T-helper 9 cell (primary cell): ENCODE measurements at places on chromosomes 4 and X.
A peak's percentile ranks its signal among the peaks of the same experiment; 100 is the strongest.

- DNase-seq: no peak
Observed at GRCh38 chr4:123617791-123618190, 221.2 kb downstream of the SPRY1 start.

- no peak for DNase-seq
Observed at GRCh38 chrX:63128509-63128908, 222.6 kb downstream of the SPIN4 start.

DNA sequence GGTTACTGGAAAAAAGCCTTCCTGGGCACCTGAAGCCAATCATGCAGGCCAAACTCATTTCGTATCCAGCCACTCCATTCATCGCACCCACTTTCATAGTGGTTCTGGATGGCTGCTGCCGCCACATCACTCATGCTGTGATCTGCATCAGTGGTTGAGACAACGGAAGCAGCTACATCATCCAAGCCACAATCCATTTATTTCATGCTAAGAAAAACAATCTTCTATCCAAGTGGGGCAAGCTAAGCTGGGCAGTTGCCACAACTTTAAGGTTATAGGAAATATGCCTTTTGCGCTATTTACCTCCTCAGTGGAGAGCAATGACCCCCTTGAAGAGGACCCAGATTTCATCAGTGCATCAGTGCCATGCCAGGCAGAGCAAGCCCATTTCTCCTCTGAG is 124.6 kb downstream of the GRIA3 start:
- DNase-seq: no peak

DNA sequence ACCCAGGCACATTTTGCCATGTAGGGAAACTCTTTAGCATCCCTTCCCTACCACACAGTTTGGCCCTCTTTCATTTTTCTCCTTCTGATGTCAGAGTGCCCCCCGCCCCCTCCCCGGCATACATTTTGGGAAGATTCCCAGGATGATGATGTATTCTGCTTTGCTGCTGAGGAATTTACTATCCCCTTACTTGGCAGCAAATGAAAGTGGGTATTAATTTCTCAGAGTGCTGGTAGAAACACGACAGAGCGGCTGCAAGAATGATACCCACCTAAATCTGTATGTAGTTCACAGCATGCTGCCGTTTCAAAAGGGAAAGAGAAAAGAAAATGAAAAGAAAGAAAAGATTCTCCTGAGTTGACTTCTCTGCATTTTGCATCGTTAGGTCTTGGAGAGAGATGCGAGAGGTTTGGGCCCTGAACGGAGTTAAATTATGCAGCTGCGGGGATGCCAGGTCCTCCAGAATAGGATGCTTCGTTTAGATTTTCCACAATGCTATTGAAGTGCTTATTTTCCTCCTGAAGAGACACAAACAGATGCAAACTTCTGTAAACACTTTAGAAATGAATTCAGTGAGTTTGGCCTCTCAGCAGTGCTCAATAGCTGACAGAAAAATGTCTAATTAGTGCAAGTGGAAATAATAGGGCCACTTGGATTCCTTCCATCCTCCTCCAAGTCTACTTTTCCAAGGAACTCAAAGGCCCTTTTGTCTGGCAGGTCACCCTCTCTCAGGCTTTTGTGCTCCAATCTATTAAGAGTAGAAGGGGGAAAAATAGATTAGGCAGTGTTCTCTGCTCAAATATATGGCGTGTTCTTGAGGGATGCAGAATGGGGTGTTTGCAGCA is 106.2 kb downstream of the ALPK1 start:
- DNase-seq: no peak

DNA sequence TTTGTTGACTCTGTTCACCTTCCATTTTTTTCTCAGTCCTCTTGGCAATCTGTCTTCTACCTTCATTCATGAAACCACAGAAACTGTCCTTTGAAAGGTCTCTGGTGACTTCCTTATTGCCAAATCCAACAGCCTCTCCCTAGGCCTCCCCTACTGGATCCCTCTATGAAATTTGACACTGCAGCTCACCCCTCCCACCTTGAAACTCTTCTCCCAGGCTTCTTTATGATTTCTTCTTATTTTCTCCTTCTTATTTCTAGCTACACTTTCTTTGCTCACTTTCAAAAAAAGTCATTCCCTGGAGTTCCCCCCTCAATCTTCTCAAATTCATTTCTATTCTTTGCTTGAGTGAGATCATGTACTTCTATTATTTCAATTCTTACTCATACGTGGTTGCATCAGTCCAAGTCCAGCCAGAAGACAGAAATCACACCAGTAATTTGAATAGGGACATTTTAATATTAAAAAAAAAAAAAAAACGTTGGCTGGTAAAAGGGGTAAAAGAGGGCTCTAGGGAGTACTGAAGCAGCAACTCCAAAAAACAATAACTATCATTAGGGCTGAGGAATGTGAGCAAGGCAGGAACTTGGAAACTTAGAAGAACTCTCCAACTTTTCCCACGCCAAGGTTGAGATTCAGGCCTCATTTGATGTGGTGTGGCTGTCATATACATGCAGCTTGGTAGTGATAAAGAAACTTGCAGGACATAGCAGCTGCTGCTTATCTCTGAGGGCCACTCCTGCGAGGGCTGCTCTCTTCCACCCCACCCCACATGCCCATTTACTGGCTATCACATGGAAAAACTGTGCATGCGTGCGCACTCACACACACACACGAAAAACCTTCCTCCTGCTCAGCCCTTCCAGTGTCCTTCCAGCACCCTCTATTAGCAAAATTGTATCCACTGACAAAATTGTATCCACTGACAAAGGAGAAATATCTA is 169.8 kb upstream of the GALNT7 start:
- DNase-seq: no peak

GRCh38 chrX:16528620-16529019 is 121.3 kb upstream of the S100G start:
- peak; percentile 10 for DNase-seq

GRCh38 chr4:64935469-64936001 is 526.3 kb upstream of the TECRL start:
- no peak for DNase-seq

GRCh38 chr4:62252728-62253127 is 1052.6 kb downstream of the ADGRL3 start:
- no peak for DNase-seq

DNA sequence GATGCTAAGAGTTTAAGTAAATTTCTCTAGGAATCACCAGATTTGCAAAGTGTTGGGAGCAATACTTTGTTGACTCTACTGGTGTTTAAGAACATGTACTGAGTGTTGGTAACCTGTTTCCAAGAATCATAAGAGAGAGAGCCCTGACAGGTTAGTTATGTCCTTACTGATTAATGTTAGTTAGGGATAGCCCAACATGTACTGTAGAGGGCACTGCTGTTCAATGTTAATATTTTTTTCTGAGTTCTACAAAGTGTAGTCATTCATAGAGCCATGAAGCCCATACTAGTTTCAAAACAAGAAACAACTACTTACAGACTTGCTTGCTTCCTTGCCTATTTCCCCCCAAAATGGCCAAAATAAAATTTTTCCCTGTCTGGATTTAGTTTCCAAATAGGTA is 11.9 kb downstream of the TMPRSS11D start:
- no peak for DNase-seq

DNA sequence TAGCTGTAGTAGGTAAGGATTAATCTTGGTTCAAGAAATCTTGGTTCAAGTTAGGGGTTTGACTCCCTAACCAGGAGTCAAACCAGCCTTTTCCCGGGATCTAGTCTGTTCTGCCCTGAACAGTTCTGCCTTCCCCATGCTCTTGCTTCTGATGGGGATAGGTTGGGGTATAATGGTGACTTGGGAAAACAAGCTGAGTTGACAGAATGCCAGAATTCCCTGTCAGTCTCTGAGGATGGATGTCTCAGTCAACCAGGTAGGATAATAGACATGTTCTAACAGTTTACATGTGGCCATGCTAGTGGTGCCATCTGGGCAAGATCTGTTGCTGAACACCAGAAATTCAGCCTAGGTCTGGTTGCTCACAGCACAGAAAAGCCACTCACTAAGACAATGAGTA is 51.4 kb downstream of the RAB40AL start:
- no peak for DNase-seq

DNA sequence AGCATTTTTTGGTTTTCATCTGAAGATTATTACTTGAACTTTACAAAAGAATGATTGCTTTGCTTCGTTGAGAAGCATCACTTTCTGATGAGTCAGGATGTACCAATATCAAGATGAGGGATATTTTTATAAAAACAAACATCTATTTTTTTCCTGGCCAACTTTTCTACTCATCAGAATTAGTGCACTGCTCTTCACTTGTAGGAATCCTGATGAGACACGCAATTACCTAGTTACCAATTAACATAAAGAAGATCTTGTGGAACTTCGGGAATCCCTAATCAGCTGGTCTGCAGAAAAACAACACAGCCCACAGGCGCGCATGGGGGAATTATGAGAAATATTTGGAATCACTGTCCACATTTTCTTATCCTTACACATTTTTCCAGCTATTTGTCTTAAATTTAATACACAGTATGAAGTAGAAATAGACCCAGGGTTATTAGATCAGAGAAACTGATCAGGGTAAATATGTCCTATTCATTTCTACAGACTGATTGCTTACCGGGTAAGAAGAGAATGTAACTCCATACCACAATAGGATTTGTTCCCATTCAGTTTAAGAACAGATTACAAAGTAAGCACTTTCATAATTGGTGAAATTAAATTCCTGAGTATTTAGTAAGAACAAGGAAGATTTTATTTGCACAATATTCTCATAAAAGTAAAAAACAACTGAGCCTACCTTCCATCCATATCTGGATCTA is 50.9 kb downstream of the MFAP3L start:
- no peak for DNase-seq

DNA sequence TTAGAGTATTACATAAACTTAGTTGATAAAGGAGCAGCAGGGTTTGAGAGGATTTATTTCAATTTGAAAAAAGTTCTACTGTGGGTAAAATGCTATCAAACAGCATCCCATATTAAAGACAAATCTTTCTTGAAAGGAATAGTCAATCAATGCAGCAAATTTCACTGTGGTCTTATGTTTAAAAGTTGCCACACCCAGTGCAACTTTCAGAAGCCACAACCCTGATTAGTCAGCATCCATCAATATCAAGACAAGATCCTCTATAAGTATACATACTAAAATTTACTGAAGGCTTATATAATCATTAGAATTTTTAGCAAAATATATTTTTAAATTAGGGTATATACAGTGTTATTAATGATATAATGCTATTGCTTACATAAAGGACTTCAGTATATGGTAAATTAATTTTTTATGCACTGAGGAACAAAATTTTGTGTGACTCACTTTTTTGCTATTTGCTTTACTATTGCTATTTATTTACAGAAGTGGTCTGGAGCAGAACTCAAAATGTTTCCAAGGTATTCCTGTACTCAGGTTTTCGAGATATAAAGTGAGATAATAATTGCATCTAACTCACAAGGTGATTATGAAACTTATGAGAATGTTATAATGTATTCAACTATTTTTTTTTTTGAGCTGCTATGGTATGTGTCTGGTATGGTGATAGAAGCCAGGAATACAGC is 1127.6 kb downstream of the ADGRL3 start:
- DNase-seq: no peak

GRCh38 chr4:6546681-6547447 is 28.1 kb upstream of the MAN2B2 start:
- peak; percentile 14 for DNase-seq

- no peak for DNase-seq
Observed at GRCh38 chr4:176833400-176834175, 40.9 kb upstream of the VEGFC start.

DNA sequence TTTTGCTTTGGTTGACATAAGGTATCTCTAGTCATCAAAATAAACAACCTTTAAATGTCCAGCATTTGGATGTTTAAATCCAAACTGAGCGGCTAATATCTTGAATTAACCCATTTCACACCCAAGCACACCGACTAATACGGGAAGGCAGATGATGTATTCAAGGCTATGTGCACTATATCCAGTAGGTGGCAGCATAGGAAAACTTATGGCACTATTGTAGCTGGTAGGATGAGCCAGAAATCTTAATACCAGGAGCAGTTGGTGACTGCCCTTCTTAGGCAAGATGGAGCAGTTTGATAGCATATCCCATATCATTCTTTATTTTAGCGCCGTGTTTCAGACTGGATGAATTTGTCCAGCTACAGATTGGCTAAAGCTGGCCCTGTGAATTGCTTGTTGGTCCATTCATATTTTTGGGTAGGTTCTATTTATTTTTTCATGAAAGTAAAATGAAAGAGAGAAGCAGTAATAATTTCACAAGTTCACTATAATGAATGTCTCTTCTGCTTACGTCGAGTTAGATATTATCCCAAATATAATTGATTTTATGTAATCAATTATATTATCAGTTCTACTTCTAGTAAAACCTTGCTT is 24.4 kb downstream of the UCHL1 start:
- DNase-seq: no peak

GRCh38 chr4:158810487-158811215 is 41.8 kb downstream of the FNIP2 start:
- DNase-seq: no peak

DNA sequence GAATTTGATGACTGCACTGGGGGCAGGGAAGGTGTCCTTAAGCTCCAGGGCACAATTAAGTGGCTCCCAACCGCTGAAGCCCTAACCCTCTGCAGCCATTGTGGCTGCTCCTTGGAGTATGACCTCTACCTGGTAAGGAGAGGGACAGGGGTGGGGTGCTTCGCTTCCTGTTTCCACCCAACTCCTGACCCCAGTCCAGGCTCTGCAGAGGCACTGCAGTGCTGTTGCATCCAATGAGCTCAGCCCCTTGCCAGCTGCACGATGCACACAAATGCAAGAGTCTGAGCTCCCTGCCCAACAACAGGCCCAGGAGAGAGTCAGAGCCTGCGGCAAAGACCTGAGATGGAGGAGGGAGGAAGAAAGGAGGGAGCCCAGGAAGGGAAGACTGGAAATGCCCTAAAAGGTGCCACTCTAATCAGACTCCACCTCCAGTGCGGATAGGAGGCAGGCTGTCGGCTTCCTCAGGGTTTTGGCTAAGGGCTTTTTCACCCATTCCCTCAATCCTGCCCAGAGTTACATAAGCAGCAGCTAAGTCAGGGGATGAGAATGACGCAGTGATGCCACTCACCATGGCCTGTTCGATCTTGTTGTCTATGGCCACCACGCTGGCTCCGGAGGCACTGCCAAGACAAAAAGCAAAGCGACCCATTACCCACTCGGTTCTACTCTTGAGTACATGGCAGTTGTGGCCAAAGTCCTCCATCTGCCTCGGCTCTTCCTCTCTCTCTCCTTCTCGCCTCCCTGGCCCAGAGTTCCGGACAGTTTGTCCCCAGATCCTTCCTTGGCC is 60.1 kb downstream of the TSC22D3 start:
- no peak for DNase-seq

GRCh38 chr4:108592674-108592986 is 27.7 kb upstream of the RPL34 start:
- DNase-seq: no peak

- no peak for DNase-seq
Observed at GRCh38 chr4:26238426-26238777, 82.4 kb upstream of the RBPJ start.

- no peak for DNase-seq
Observed at GRCh38 chr4:47674144-47674543, 163.7 kb downstream of the CORIN start.

DNA sequence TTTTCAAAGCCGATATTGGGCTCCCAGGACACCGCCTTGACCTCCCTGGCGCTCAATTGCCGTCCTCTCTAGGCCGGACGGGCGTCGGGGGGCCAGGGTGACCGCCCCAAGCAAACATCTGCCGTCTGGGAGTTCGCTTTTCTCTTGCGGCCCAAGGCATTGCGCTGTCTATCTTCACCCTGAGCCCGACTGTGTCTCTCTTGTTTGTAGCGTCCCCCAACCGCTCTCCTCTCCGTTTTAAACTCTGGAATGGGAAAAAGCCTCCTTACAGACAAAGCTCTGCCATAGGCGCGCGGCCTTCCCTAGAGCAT is 551 bp upstream of the ARX start:
- DNase-seq: no peak
